ENCODE measurements at places on chromosomes 5 and 9.

DNA sequence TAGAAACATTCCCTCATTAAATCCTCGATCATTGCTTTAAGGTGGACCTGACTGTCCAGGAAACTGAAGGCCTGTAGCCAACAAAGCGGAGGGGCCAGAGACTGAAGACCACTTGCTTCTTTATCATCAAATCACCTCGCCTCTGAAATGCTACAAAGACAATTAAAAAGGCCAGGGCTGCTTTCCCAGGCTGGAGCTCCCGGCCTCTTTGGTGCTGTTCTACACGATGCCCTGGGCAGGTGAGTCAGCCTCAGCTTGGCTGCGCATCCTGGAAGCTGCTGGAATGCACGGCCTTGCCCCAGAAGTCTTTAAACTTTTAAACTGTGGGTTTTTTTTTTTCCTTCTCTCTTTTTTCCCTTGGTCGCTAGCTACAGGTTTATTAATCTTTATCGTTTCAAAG is 46.5 kb downstream of the SH3PXD2B start:
- no peak for DNase-seq

DNA sequence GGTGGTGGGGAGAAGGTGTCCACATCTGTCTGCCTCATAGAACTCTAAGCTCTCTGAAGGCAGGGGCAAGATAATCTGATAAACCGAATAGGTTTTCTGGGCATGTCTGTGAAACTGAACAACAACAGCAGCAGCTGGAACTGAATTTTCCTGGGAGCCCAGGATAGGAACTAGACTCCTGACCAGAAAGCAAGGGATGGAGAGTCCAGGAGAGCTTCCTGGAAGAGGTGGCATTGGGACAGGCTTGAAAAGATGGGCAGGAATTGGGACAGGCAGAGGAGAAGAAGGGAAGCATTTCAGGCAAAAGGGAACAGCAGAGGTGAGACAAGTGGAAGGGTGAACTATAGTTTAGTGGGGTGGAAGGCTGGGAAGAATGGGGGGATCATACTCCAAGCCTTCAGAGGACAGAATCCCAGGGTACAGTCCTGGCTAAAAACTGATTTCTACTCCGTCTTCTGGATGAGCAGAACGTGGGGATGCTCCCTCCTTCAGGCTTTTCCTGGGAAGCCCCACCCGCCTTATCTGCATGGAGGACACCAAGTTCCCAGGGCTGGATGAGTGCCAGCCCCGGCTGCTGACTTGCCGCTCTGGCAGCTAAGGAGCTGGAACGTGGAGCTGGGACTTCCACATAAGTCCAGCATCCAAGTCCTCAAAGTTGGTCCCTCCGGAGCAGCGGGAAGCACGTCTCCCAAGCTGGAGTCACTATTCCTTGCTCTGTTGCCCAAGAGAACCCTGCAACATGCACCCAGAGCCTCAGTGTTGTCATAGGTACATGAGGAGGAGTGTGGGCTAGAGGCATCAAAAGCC is 13.9 kb upstream of the KIF12 start:
- DNase-seq = no peak

- no peak for DNase-seq
Measured at GRCh38 chr5:115319007-115319406, 22.6 kb upstream of the CCDC112 start.

DNA sequence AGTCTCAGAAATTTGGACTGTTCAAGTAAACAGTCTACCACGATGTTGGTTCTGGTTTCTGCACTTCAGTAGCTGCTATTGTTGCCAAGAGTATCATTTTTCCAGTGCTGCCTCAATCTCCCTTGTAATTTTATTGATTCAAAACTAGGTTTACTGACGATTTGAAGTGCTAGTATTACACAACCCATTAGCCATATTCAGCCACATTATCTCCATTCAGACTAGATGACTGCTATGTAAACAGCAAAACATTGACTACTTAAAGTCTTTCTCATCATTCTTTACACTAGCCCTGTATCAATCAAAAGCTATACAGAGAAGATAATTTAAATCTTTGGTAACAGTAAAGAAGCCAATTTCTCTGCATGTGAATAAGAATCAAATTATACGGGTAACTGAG is 102.0 kb upstream of the TSLP start:
- no peak for DNase-seq

DNA sequence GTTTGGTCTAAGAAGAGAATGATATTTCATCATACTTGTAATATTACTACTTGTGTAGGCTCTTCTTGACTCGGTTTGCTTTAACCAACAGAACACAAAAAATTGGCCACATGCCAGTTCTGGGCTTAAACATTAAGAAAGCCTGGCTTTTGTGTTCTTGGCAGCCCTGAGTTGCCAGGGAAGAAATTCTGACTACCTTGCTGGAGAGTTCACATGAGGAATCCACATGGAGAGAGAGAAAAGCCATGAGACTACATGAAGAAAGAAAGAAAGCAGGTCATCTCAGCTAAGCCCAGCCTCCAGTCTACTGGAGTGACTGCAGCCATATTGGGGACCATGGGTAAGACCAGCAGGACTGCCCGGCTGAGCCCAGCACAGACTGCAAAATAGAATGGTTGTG is 524.8 kb downstream of the RAB3C start:
- no peak for DNase-seq

GRCh38 chr5:150057052-150057451 is 29.3 kb downstream of the CSF1R start:
- no peak for DNase-seq

- DNase-seq = no peak
Measured at GRCh38 chr9:5578018-5578697, 50.7 kb upstream of the RIC1 start.

DNA sequence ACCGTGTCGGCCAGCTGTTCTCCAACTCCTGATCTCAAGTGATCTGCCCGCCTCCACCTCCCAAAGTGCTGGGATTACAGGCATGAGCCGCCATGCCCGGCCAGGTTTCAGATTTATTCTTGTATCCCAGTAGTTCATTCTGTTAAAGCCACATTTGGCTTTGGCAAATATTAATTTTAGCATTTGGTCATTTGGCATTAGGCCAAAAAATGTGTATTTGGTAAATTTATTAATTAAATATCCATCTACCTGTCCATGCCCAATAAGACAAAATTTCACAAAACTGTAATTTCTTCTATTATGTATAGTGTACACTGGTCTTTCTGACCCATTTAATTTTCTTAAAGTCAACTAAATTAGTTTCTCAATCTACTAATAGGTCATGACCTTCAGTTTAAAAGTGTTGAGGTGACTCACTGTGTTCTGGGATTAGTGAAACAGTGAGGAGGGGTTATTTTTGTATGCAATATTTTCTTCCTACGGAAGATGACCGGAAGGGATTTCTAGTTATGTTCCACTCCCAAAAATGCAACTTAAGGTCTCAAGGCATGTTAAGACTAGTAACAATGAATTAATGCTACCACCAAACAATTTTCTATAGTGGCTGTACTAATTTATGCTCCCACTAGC is 21.0 kb downstream of the OSTF1 start:
- DNase-seq = no peak

- no peak for DNase-seq
Measured at GRCh38 chr5:156327296-156327695, 332 bp downstream of the SGCD start.

- DNase-seq = no peak
Measured at GRCh38 chr5:18761801-18762200, 1127.5 kb downstream of the TAF11L14 start.

GRCh38 chr5:143078971-143079370 is 308.8 kb downstream of the ARHGAP26 start:
- DNase-seq = no peak

DNA sequence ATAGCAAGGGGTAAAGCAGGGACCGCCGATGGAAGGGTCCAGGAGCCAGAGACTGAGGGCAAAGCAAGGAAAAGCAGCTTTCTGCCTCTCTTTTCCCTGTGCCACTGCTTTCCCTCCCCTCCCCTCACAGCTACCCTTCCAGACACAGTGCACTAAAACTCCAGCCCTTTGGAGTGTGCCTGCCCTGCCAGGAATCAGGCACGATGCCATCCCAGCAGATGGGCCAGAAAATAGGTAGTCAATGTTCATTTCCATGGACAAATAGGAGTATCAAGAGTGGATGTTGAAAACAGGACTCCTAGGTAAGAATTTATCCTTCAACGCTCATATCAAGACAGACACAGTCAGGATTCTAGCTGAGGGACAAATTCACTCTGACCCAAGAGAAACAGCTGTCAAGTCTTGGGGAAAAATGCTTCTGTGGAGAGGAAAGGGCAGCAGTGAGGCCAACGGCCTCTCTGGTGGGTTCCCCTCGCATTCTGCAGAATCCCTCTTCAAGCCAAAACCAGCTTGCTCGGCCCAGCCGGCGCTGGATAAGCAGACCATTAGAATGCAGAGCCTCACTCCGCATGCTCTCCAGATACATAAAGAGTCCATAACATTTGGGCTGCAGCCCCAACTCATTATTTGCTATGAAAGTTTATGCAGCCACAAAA is 138.0 kb downstream of the CAAP1 start:
- no peak for DNase-seq

DNA sequence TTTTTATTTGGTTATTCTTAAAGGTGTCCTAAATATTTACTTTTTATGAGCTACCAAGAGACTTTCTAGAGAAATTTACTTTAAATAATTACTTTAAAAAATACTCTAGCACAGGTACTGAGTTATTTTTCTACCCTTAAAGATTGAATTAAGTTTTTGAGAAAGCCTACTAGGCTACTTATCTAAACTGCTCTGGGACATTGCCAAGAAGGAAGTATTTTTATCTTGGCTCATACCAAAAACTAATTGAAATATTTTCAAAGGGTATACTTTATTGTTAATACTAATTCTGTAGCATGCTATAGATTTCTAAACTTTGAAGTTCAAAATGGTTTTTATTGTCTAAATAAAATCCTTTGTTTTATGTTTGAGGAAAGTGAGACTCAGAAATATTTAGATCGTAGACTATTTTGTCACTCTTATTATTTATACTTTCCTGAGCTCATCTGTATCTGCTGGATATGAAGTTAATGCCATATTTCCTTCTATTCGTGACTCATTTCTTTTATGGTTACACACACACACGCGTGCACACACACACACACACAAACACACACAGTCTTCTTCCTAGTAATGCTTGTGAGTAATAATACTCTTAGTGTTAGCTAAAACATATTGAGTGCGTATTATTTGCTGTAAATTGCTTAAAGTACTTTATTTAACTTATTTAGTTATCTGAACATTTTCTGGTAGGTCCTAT is 89.5 kb downstream of the MAN2A1 start:
- DNase-seq = no peak
